ENCODE measurements at places on chromosomes 4 and X. TPM values are rescaled to one million over a fixed set of nuclear protein-coding genes. Genes with fewer than 3 reads are reported as not detected.

Gene IGSF1
- not detected for polyA plus RNA-seq

Gene RPL10
- 7,028 TPM for polyA plus RNA-seq

Gene CLIC2
- 3.5 TPM for polyA plus RNA-seq

Gene HMGN5
- polyA plus RNA-seq, result 46.5 TPM

Data from aorta (tissue), 5 donors.